ENCODE measurements at places on chromosomes 2 and 18.

DNA sequence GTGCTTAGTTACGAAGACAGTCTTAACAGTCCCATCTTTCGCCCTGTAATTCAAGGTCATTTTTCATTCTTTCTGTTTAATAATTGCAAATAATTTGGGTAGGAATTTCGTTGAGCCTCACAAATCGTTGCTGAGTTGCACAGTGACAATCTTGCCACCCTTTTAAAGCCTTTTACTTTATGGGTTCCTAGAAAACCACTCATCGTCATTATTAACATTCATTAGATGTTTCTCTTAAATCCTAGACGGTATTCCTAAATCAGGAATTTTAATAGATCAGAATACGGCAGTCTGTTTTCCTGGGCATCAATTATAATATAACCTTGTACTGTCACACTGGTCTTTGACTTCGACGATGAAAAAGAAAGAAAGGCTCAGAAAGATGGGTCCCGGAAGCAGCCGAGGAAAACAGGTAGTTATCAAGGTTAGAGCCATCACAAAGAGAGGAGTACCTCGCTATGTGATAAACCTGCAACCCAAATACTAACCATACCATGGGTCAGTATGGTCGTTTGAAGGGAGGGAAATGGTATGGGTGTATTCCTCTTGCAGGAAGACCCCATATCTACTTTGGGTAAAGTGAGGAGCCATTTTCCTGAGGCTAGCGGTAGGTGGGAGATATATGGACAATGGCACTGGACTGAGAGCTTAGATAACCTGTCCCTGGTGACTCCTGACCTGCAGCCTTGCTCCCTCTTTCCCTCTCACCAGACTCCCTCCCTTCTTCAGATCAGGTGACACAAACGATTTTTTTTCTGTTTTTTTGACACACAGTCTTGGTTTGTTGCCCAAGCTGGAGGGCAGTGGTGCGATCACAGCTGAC is 981 bp upstream of the SF3B1 start:
- no peak for DNase-seq

DNA sequence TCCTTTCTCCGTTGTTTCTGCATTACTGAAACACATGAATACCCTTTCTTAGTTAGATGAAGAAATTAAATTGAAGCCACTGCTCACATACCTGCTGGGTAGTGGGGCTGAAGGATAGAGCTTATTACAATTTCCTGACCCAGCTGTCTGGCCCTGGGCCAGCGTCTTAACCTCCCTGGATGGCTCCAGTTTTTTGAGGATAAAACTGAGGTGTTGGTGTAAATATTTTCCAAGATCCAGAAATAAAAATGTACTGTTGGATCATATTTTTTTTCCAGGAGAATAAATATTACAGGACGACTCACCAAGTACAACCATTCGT is 3.5 kb downstream of the RNF144A start:
- DNase-seq: no peak

DNA sequence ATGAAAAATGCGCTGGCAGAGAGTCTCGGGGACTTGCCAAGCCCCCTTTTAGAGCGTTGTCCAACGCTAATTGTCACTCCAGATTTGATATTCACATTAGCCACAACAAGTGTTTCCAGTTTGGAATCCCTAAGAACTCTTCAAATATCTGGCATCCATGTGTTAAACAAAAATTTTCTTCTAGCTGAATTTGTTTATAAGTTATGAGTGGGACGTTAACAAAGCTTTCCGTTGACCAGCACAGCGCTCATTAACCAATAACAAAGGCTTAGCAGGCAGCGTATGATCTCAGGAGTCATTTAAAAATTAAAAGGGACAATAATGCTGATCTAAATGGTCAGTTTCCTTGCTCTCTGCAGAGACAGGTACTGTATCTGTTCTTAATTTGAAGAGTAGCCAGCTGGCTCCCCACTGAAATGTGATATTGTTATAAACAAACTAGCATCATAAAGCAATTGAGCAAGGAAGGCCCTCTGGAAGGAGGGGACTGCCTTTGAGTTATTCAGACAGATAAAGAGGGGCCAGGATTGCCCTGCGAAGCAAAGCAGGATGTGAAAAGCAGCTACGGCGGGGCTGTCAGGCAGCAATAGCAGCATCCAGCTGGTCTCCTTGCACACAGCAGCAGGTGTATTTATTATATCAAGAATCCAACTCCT is 337.2 kb upstream of the SALL3 start:
- no peak for DNase-seq

DNA sequence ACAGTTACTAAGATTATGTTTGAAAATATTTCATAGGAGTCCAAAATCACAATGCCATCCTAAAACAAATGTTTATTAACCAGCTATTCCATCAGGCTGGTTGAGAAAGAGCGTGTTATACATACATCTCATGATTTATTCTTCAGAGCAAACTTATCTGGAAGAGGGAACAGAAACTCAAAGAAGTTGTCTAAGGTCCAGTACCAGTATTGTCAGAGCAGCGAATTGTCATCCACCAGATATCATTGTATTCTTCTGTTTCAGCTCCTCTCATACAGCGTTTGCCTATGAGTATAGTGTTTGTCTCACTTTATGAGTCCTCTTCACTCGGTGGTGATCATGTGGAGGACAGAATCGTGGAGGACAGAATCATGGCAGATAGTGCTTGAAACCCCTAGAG is 238.2 kb downstream of the OSR1 start:
- DNase-seq: no peak

DNA sequence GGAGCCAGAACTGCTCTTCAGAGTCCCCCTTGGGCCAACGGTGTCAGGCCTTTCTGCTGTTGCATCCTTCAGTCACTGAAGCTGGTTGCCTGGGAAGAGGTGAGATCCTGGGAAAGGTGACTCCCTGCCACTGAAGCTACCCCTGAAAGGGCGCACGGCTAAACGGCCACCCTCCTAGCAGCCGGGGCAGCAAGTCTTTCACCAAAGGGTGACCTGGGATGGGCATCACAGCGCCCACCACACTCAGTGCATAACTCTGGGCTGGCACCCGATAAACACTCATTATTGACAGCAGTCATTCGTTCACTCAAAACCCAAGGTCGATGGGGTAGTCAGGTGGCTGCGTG is 26.5 kb upstream of the FOSL2 start:
- DNase-seq: no peak

GRCh38 chr2:175955136-175955535 is 46.9 kb downstream of the LNPK start:
- no peak for DNase-seq

- no peak for DNase-seq
Measured at GRCh38 chr2:198483051-198483450, 678.7 kb downstream of the PLCL1 start.

- no peak for DNase-seq
Measured at GRCh38 chr2:240369801-240370585, 65.5 kb upstream of the GPC1 start.

DNA sequence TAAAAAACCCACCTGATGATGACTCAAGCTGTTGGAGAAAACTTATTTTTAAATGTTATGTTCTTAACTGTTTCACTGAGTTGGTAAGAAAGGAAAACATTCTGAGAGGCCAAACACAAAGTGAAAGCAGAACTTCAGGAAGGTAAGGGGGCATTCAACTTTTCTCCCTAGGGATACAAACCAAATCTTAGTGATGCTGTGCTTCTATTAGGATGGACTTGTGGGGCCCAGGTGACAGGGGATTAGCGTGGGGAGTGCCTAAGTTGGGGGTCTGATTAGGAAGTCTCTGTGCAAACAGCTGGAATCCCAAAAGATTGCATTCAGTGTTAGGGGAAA is 18.5 kb downstream of the PDCL3 start:
- no peak for DNase-seq

DNA sequence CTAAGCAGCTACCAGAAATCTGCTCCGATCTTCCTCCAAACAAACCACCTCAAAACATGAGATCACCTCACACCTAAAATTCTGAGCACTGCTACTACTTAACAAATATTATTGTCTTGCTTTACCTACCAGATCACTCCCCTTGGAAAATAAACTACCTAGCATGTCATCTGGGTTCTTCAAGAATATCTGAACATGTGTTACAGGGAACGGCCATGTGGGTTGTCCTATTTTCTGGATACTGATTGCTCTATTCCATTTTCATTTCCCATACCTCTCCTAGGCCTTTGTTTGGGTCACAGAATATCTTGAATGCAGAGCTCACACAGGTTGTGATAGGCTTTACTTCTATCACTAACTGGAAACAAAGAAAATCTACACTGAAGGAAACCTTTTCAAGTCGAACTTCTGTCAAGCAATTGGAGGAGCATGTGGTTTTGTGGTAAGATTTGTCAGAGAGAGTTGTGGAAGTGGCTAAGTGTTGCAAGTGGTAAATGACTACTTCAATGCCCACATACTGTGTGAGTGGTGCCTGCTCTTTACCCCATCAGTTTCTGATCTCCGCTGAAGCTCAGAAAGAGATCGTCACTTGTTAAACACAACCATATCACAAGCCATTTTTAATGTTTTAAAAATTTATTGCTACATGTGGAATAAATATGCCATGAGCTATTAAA is 739.1 kb upstream of the ZEB2 start:
- no peak for DNase-seq

DNA sequence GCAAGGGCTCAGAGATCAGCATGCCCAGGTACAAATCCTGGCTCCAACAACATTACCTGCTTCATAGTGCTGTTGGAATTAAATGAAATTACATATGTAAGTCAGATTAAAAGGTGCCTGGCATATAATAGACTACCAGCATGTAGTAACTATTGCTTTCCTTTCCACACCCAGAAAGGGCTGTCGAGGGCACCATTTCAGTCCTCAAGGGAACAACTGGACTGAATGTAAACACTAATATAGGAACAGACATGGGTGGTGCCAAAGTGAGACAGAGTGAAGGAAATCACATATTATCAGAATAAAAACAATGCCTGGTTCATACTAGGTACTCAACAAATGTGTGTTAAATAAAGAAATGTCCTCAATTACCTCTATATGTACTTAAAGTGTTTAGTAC is 43.3 kb downstream of the FAP start:
- no peak for DNase-seq

- DNase-seq: no peak
Measured at GRCh38 chr2:76288146-76288545, 577.4 kb upstream of the GCFC2 start.

DNA sequence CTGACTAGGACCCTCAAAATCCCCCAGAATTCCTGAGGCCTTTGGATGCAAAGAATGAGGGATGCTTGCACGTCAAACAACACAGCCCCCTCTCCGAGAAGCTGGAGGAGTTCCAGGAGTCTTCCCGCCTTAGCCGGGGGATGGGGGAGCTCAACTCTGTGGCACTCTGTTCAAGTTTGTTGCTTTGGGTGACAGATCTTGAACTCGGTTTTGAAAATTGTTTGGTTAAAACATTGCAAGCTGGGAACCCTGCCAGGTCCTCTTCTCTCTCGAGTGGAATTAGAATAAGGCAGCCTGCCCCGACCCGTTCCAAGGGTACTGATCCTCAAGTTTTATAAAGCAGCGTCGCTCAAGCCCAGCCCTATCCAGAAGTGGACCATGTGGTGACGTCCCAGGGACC is 244.1 kb downstream of the LOXHD1 start:
- DNase-seq: no peak

- no peak for DNase-seq
Measured at GRCh38 chr2:38353402-38353801, 23.7 kb downstream of the ATL2 start.

GRCh38 chr18:8607776-8608742 is 1.2 kb upstream of the RAB12 start:
- DNase-seq: no peak

DNA sequence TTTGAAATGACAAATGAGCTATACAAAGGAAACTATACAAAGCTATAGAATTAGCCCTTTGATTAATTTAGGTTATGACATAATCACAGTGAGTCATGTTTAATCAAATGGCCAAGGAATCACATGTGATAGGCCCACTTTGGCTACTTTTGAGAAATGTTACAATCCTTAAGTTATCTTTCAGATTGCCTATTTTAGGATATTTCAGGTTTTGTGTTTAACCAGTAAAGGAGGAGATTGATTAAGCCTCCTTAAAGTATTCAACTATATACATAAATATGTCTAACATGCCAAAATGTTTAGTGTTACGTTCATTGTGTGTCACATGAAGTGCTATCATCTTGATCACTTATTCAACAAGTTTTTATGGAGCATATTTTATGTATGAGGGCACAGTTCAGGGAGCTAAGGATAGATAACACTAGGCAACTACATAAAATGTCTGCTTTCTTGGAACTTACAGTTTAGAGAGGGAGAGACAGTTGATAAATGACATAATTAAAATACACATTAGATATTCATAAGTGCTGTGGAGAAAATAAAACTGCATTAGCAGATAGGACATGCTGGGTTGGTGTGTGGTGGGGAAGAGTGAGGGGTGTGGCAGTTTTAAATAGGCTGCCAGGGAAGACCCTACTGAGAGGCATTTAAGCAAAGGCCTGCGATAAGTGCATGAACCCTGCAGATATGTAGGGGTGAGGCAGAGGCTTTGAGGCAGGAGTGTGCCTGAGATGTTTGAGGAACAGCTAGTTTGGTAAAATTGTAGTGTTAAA is 77.2 kb downstream of the LTBP1 start:
- no peak for DNase-seq

DNA sequence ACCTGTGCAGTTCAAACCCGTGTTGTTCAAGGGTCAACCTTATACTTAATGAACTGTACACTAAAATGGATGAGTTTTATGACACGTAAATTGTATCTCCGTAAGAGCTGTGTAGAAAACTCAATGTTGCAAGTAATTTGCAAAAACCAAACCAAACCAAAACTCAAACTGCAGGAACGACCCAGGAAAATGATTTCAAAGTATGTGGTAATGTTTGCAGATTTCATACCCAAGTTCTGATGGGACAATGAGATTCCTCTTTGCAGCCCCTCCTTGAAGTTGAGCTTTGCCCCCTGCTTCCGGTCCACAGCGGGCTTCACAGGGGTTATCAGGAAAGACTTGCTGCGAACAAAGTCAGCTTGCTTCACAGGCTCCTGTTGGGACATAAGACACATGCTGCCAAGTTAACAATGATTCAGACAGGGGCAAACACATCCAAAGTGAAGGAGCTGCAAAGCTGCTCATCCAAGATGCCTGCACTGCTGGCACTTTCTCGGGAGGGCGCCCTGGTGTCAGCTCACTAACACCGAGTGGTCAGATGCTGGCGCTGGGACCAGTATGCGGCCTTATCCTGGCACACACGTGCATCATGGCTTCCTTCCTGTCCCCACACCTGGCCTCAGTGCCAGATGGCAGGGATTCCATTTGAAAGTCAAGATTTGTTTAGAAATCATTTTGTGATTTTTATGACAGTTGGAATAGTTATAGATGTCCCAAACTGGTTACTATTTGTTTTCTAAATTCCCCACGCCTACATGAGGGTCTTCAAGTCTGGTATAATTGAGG is 65.2 kb upstream of the MGAT4A start:
- DNase-seq: no peak

GRCh38 chr2:42216694-42217093 is 47.5 kb downstream of the EML4 start:
- DNase-seq: no peak

GRCh38 chr18:5983488-5983887 is 88.2 kb upstream of the TMEM200C start:
- DNase-seq: no peak

GRCh38 chr2:101817481-101817880 is 120.0 kb downstream of the MAP4K4 start:
- DNase-seq: no peak

Measured in iPS DF 19.7 (cell line).